Activated T-helper 1 cell treated with anti-CD3 and anti-CD28 coated beads, Interleukin-12 subunit alpha, Interleukin-12 subunit beta, Interleukin-2, Interleukin-4 antibody, amounts not matched to agents 30 ng/mL and 10 ng/mL and 1 ng/mL, durations not matched to agents 14 hours and 24 hours and 36 hours (primary cell): ENCODE measurements at places on chromosomes 16 and 17. TPM values are rescaled to one million over a fixed set of nuclear protein-coding genes. Genes with fewer than 3 reads are reported as not detected.
A peak's percentile ranks its signal among the peaks of the same experiment; 100 is the strongest.

- no peak for DNase-seq
- H3K36me3 ChIP-seq, result no peaks in the 10 kb centered on the region
- H3K27ac ChIP-seq, result no peak overlapping the region
- H3K27me3 ChIP-seq, result no peaks in the 10 kb centered on the region
These were observed 14.3 kb upstream of the C16orf74 start for GRCh38 chr16:85765211-85765610.

- no peak overlapping the region for H3K4me3 ChIP-seq
- DNase-seq, result no peak
- no peak overlapping the region for H3K27ac ChIP-seq
- H3K36me3 ChIP-seq, result no peaks in the 10 kb centered on the region
- H3K4me1 ChIP-seq, result no peaks in the 10 kb centered on the region
These were observed 19.5 kb upstream of the TUBG2 start for GRCh38 chr17:42639525-42640113.

DNA sequence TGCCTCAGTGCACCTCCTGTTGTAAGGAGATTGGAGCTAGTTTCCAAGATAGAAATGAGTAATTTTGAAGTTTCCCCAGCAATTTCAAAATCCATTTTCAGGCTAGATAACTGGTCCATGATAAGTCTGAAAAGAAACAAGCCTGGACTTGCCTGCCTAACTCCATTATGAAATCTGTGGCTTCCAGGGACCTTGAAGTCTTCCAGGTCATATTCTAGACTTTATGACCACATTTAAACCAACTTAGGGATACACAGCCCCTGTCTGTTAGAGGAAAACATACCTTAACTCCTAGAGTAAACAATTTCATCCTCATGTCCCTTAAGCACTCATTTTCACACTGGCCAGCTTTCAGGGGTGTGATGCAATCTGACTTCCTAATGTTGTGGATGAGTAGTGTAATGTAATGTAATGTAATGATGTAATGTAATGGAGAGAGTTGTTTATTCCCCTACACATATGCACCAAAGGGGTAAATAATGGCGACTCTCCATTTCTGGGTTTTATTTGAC, 96.7 kb upstream of the FAM20A start:
- no peaks in the 10 kb centered on the region for H3K4me1 ChIP-seq

The PITPNM3 gene
- total RNA-seq, result 0.65 and 0.81 TPM in 2 replicates

DNA sequence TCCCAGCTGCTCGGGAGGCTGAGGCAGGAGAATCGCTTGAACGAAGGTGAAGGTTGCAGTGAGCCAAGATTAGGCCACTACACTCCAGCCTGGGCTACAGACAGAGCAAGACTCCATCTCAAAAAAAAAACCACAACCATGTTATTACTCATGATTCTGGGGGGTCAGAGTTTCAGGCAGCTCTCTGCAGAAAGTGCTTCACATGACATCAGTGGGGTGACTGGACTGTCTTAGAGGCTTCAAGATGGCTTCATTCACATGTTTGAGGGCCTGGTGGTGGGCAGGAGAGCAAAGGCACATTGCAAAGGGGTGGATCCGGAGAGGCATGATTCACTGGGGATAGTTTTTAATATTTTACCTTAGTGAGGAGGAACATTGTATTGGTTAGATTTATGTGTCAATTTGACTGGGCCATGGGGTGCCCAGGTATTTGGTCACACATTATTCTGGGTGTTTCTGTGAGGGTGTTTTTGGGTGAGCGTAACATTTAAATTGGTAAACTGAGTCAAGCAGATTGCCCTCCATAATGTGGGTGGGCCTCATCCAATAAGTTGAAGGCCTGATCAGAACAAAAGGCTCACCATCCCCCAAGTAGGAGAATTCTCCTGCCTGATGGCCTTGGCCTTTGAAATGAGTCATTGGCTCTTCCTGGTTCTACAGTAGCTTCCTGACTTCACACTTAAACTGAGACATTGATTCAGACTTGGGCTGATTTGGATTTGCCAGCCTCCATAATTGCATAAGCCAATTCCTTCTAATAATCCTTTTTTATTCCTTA, 109.8 kb downstream of the GOSR1 start:
- peaks cover 6% of the 10 kb centered on the region for H3K4me1 ChIP-seq
- H3K4me3 ChIP-seq, result no peak overlapping the region
- no peak overlapping the region for H3K27ac ChIP-seq
- H3K36me3 ChIP-seq, result no peaks in the 10 kb centered on the region

The HOXB5 gene
- total RNA-seq, result 0.10 TPM in 1 of 2 replicates, not detected in the other

The CD300LB gene
- total RNA-seq, result not detected in 2 replicates

The KRTAP9-2 gene
- not detected in 2 replicates for total RNA-seq

The TM4SF5 gene
- total RNA-seq, result not detected in 2 replicates

DNA sequence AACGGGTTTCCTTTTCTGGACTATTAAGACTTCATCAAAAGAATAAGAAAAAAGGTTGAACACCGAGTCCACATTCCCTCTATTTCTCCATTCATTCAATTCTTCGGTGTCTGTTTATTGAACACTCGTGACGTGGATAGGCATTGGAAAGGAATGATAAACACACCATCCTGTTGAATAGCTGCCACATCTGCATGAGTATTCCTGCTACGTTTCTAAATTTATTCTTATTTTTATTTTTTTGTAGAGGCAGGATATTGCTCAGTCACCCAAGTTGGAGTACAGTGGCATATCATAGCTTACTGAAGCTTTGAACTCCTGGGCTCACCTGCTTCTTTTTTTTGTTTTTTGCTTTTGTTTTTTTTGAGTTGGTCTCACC, 80.8 kb upstream of the CIBAR2 start:
- no peak overlapping the region for H3K27ac ChIP-seq
- no peaks in the 10 kb centered on the region for H3K4me1 ChIP-seq
- no peak for DNase-seq
- H3K36me3 ChIP-seq, result no peaks in the 10 kb centered on the region
- H3K27me3 ChIP-seq, result no peaks in the 10 kb centered on the region
- no peak overlapping the region for H3K4me3 ChIP-seq

GRCh38 chr17:57599271-57600045, 145.6 kb downstream of the CCDC182 start:
- no peaks in the 10 kb centered on the region for H3K27me3 ChIP-seq
- peaks cover 70% of the 10 kb centered on the region for H3K4me1 ChIP-seq
- H3K27ac ChIP-seq, result peak overlapping the region; percentile 90
- no peak for DNase-seq

DNA sequence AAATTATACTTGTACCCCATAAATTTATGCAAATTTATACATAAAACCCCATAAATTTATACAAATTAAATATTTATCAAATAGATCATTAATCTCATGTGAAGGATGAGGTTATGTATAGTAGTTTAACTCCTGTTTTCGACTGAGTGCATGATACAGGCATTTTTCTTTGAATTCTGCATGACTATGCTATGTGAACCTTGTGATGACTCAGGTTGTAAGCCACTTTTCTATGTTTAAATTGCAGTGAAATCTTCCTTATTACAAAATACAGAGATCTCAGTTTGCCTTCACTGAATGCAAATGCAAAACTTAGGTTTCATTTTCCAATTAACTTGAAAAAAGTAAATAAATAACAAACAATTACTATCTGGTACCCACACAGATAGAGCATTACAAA, 843.7 kb downstream of the CDH11 start:
- no peaks in the 10 kb centered on the region for H3K27me3 ChIP-seq
- no peaks in the 10 kb centered on the region for H3K4me1 ChIP-seq
- no peaks in the 10 kb centered on the region for H3K36me3 ChIP-seq
- DNase-seq, result no peak
- no peak overlapping the region for H3K27ac ChIP-seq
- H3K4me3 ChIP-seq, result no peak overlapping the region

- no peaks in the 10 kb centered on the region for H3K27me3 ChIP-seq
- no peak for DNase-seq
- H3K4me1 ChIP-seq, result no peaks in the 10 kb centered on the region
- no peak overlapping the region for H3K4me3 ChIP-seq
- no peaks in the 10 kb centered on the region for H3K36me3 ChIP-seq
These were observed 25.0 kb downstream of the KATNB1 start for GRCh38 chr16:57760357-57761160.

The FSCN2 gene
- total RNA-seq, result 0.52 and 0.64 TPM in 2 replicates

The NAGS gene
- total RNA-seq, result 0.39 and 0.60 TPM in 2 replicates

DNA sequence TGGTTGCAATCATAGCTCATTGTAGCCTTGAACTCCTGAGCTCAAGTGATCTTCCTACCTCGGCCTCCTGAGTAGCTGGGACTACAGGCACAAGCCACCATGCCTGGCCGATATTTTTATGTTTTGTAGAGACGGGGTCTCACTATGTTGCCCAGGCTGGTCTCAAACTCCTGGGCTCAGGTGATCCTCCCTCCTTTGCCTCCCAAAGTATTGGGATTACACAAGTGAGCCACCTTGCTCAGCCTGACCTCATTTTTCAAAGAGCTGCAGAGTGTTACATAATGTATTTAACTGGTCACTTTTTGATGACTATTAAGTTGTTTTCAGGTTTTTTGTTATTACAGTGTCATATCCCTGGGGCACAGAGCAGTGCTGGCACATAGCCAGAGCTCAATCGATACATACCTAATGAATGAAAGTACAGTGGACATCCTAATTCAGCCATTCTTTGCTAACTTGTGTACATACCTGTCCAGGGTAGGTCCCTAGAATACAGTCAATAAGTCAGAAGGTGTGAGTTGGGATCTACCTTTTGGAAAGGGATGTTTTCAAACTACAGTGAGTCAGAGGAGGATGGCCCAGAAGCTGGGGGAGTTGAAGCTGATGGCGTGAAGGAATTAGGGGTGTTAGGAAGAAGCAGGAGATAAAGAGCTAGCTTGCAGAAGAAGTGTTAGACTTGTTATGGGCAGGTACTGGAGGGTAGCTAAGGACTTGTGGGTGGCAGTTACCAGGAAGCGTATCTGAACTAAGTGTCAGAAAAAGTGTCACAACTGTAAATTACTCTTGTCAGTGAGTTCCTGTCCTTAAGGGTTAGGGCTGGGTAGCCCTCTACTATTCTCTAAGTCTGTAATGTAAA, 20.1 kb upstream of the CYLD start:
- peak overlapping the region; percentile 59 for H3K27ac ChIP-seq
- no peak overlapping the region for H3K4me3 ChIP-seq
- H3K4me1 ChIP-seq, result peaks cover 43% of the 10 kb centered on the region
- no peak for DNase-seq
- peaks cover 48% of the 10 kb centered on the region for H3K36me3 ChIP-seq

- H3K27me3 ChIP-seq, result peaks cover 33% of the 10 kb centered on the region
- peak; percentile 11 for DNase-seq
- no peak overlapping the region for H3K4me3 ChIP-seq
- peaks cover 19% of the 10 kb centered on the region for H3K36me3 ChIP-seq
These were observed 68.3 kb upstream of the BCAR1 start for GRCh38 chr16:75319513-75320411.

DNA sequence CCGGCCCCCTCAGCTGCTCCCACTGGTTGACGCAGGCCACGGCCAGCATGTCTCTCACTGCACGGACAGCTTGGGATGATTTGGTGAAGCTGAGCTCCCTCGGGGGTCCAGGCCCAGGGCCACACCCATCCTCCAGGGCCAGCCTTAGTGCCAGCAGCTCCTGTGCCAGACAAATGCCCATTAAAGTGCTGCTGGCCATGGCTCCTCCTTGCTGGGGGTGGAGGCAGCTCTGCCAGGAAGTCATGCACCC, 2.5 kb downstream of the TRIM47 start:
- H3K36me3 ChIP-seq, result peaks cover 2% of the 10 kb centered on the region
- peaks cover 38% of the 10 kb centered on the region for H3K4me1 ChIP-seq
- H3K4me3 ChIP-seq, result peak overlapping the region; percentile 93
- H3K27ac ChIP-seq, result peak overlapping the region; percentile 95

GRCh38 chr16:3070608-3071111, 5.2 kb downstream of the IL32 start:
- H3K27me3 ChIP-seq, result peaks cover 2% of the 10 kb centered on the region
- no peak overlapping the region for H3K27ac ChIP-seq
- DNase-seq, result no peak
- no peak overlapping the region for H3K4me3 ChIP-seq
- H3K4me1 ChIP-seq, result peaks cover 67% of the 10 kb centered on the region
- peaks cover 46% of the 10 kb centered on the region for H3K36me3 ChIP-seq

GRCh38 chr16:67431775-67432505, 1.0 kb downstream of the HSD11B2 start:
- H3K27ac ChIP-seq, result no peak overlapping the region
- H3K27me3 ChIP-seq, result peaks cover 31% of the 10 kb centered on the region
- H3K4me3 ChIP-seq, result peak overlapping the region; percentile 49

The C17orf107 gene
- 1.3 and 1.8 TPM in 2 replicates for total RNA-seq

DNA sequence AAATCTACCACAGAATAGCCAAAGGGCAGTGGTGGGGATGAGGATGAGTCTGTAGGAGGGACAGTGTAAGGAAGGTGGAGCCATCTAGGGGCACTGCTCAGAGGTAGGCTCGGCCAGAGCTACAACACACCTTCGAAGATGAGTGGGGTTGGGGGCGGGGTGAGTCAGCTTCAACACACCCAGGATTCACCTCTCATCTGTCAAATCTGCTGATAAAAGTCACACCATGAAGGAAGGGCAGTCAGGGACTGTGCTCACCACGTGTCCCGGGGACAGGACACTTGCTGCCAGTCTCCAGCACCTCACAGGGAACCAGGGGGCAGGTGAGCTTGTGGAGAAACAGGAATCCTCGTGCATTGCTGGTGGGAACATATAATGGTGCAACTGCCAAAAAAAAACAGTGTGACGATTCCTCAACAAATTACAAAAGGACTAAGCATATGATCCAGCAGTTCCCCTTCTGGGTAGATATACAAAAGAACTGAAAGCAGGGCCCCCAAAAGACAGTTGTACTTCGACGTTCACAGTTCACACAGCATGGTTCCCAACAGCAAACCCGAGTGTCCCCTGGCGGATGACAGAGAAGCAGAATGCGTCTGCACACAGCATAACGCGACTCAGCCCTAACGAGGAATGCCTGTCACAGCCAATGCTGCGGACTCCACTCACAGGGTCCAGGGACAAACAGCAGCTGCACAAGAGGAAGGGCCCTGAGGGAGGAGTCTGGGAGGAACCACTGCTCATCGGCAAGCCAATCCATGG, 133.1 kb downstream of the ANKRD11 start:
- peaks cover 17% of the 10 kb centered on the region for H3K36me3 ChIP-seq
- peaks cover 73% of the 10 kb centered on the region for H3K4me1 ChIP-seq
- DNase-seq, result no peak

DNA sequence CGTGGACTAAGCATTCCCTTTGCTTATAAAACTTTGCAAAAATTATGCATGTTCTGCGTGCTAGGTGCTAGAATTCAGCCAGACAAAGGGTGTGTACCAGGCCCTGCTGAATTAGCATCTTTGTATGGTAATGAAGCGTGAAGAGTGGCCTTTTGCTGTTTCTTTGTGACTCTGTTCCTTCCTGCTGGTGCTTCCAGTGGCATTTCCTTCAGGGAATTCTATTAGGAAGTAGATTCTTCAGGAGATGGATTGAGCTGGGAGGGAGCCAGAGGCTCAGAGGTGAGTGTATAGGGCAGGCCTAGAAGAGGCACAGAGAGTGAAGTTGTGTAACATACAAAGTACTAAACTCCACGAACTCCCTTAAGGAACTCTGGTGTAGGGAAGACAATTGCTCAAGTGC, 73.9 kb upstream of the ASIC2 start:
- no peaks in the 10 kb centered on the region for H3K4me1 ChIP-seq
- no peak for DNase-seq
- H3K36me3 ChIP-seq, result no peaks in the 10 kb centered on the region
